Non-pigmented ciliary epithelial cell (primary cell): ENCODE measurements at places on chromosomes 1 and 21.

- no peak for DNase-seq
Measured at GRCh38 chr1:212981571-212982328, 31.4 kb downstream of the VASH2 start.

- no peak for DNase-seq
Measured at GRCh38 chr1:181184621-181185020, 96.1 kb downstream of the IER5 start.

DNA sequence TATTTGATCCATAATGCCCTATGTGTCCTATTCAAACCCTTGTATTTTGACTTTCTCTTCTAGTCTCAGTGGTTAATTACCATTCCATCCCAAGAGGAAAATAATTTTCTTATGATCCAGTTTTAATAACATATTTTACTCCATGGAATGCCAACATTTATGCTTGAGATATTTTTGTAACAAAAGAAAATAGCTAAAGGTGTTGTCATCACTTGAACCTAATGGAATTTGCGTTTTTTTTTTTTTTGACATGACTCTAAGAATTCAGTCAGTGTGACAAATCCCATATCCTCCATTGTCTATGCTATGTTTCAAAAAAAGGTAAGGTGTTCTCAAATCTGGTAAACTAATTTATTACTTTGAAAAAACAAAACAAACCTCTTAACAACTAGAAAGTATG is 324.1 kb upstream of the ADAMTS5 start:
- no peak for DNase-seq

DNA sequence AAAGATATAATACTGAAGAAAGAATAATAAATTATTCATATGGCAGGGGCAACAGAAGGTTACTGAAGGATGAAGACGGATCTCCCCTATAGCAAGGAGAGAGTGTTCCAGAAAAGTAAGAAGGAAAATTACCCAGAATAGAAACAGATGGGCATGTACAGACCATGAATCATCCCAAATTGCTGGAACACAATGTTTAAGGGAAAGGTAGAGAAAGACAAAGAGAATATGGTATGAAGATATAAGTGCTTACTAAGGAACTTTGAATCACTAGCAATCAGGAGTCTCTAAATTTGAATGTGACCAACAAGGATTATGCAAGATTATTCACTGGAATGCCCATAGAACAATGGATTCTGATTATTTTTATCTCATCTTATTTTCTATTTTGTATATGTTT is 375.4 kb downstream of the COL11A1 start:
- peak; percentile 36 for DNase-seq

- no peak for DNase-seq
Measured at GRCh38 chr1:165645654-165646366, 14.8 kb downstream of the MGST3 start.

- no peak for DNase-seq
Measured at GRCh38 chr1:97314685-97315084, 593.1 kb downstream of the PTBP2 start.

DNA sequence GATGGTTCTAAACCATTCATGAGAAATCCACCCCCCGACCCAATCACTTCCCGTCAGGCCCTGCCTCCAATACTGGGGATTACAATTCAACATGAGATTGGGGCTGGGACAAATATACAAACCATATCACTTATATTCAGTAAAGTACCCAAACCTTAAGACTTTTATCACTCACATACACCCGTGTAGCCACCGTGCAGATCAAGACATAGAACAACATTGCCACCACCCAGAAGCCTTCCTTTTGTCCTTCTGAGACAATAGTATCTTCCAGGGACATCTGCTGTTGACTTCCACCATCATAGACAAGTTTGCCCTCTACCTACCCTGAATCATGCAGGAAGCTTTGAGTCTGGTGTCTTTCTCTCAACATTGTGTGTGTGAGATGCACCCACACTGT is 37.5 kb downstream of the CLIC6 start:
- DNase-seq = no peak

- no peak for DNase-seq
Measured at GRCh38 chr1:21705303-21705980, 36.3 kb upstream of the RAP1GAP start.

DNA sequence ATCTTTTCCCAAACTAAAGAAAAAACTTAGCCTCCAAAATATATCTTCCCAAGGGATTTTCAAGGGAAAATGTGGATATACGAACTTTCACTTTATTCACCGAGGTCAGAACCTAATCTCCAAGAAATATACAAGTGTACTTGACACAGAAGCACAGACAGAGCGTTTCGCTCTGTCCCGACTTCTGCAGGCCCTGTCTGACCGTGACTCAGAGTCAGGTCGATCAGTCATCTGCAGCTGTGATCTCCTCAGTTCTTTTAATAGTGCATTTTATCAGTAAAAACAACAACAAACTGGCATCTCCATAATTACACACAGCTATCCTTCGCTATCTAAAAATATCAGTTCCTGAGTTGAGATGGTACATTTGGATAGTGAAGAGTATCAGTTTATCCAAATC is 226.6 kb downstream of the TM2D1 start:
- no peak for DNase-seq

DNA sequence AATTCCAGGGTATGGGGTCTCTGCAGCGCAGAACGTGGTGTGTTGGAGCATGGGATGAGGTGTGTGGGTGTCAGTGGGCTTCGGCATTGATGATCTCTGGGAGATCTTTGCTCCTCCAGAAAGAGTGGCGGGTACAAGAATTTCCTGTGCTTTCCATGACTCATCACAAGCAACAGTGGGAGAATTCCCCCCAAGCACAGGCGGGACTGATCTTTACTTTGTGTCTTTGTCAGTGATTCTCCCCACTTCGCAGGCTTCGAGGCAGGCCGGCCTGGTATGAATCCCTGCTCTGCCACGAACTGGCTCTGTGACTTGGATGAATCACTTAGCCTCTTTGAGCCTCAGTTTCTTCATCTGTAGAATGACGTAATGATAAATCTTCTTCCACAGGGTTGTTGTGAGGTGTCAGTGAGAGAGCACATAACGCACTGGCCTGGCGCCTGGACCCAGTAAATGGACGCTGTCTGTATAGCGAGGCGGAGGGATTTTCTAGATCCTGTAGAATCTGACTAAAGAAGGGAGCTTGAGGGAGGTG is 2.0 kb downstream of the OPRD1 start:
- DNase-seq = no peak

DNA sequence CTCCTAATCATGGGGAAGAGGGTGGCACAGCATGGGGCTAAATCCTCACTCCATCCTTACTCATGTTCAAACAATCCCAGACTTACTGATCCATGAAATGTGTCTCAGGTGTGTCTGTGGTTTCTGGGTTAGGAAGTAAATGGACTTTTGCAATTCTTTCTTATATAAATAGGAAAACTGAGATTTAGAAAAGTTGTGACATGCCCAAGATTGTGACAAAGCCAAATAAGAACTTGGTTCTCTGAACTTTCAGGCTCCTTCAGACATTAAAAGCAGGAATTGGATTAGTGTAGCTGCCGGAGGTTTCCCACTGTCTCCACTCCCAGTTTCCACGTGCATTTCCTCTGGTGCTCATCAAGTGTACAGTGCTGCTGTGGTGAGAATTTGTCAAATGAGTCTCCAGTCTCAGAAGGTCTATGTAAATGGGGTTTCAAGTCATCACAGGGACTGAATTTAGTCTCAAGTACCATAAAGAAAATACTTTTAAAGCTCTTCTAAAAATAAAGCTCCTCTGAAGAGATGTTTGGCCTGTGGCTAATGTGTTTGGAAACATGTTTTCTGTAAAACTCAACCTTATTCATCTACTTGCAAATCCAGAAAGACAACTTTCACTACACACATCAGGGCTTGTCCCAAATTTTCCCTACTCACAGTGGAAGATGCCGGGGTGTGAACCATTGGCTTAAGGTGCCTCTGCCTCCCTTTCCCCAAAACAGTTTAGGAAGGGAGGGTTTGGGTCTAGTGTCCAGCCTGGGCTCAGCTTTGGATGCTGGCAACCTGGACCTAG is 115.2 kb downstream of the NGF start:
- DNase-seq = no peak

DNA sequence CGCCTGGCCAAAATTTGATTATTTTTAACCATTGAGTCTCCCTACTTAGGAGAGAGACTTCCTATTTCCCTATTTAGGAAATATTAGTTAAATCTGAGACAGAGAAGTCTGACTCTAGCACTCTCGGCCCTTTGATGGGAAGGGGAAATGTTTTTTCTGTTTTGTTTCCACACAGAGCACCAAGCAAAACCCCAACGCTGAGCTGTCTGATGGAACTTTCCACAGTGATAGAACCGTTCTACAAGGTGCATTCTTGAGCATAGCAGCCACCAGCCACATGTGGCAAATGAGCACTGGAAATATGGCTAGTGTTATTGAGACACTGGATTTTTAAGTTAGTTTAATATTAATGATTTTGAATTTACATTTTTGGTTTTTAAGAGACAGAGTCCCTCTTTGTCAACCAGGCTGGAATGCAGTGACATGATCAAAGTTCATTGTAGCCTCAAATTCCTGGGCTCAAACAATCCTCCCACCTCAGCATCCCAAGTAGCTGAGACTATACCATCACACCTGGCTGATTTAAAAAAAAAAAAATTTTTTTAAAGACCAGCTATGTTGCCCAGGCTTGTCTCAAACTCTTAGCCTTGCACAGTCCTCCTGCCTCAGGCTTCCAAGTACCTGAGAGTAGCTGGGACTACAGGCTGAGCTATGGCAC is 77.3 kb upstream of the GALNT2 start:
- DNase-seq = no peak
